ENCODE measurements at places on chromosomes 16 and 17. TPM values are rescaled to one million over a fixed set of nuclear protein-coding genes. Genes with fewer than 3 reads are reported as not detected.

DNA sequence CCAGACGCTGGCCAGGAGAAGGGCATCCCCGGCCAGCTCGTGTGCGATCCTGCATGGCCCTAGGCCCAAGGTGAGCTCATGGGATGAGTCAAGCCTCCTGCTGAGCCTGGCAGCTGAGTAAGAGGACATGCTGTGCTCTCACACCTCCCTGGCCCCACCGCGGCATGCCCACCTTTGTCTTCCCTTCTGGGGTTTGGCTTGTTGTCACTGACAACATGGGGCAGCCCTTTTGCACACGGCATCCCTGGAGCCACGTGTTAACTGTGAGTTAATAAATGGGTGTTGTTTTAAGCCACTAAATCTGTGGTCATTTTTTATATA is 8.9 kb upstream of the TNS4 start:
- DNase-seq, result peak; percentile 98

GRCh38 chr16:48955837-48956236 is 325.8 kb downstream of the CBLN1 start:
- no peak for DNase-seq

USP43 gene
- not detected for total RNA-seq

- no peak for DNase-seq
Observed at GRCh38 chr16:66260522-66261254, 105.8 kb upstream of the CDH5 start.

SRR gene
- total RNA-seq, result 12.8 TPM

DNA sequence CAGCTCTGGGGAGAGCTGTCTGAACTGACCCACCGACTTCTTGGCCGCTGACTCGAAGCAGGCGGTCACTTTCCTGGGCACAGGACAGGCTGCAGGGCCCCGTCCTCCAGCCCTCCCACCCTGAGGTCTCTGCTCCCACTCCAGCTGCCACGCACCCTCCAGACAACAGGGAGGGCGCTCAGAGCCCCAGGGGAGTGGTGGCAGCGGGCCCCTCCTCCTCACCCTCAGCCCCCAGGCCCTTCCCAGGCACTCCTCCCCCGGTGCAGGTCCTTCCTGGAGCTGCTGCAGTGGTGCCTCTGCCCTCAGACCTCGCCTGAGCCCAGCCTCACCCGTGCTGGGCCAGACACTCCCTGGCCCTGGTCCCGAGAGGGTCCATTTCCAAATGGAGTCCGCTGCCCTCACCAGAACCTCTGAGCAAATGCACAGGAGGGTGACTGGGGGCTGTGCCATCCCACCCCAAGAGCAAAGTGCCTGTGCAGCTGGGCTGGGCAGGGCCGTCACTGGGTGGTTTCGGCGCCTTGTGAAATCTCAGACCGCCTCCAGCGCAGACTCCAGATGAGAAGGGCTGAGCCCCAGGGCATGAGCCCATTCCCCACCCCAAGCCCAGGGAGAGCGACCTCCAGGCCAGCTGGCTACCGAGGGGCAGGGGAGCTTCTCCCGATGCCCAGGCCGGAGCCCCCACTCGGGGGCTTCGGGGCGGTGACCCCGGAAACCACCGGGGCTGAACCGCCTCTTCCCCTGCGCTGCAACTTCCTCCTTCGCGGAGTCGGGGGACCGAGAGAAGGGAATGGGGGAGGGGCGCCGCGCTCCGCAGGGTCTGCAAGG is 717 bp downstream of the CYBA start:
- no peak for DNase-seq

NEUROD2 gene
- total RNA-seq, result not detected

DNA sequence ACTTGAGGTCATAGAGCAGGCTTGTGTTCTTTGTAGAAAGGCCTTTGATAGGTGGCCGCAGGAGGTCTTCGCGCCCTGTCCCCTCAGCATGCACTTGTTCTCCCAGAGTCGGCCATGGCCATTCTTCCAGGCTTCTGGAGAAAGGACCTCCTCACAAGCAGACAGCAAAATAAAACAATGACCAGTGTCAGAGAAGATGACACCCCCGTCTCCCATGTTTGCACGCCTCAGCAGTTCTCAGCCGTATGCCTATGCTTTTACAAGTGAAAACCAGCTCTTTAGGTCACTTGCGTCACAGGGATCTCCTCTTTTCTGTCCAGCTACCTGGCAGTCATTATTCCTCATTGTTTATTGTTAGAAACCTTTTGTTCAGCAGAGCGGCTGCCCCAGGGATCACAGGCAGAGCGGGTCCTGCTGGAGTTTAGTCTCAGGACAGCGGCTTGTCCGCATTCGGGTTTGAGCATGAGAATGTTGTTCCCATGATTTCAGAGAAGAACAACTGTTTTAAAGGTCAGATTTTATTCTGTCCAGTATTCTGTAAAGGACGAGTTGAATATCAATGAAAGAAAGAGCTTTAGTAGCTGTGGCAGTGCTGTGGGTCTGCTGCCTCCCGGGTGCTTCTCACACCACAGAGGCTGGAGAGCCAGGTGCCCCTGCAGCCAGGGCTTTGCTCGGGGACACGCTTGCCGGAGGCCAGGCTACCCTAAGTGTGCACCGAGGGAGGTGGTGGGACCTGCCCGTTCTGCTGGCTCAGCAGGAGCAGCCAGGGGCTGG is 123.9 kb downstream of the RPTOR start:
- DNase-seq, result no peak

DNA sequence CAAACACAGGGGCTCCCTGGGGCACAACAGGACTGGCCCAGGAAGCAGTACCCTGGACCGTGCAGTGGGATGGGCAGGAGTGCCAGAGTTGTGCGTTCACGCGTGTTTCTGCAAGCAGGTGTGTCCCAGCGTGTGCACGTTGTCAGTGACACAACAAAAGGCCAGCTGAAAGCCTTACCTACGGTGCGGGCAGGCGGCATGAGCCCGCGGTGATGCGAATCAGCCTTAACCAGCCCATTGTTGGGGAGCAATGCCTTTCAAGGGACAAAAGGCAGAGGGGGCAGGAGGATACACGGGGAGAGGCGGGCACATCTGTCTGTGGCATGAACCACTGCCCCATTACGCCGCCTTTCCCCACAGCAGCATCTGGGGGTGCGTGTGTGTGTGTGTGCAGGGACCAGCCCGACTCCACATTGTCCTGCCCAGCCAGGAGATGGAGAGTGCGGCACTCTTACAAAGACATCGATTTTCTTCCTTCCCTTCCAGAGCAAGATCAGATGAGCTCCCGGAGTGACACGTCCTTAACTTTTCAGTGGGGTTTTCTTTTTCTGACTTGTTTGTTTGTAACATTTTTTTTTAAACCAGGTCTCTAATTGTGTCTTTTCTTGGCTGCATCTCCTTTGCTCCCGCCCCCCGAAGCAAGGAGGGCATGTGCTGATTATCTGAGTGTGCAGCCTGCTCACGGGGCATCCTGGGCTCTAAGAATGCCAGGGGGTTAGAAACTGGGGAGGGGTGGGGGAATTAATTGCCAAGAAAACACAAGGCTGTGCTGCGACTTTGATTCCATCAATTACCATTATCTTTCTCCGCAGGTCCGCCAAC is 158.1 kb downstream of the ZNF423 start:
- no peak for DNase-seq

- no peak for DNase-seq
Observed at GRCh38 chr16:78552106-78552675, 452.7 kb downstream of the WWOX start.

DNAAF8 gene
- total RNA-seq, result 1.1 TPM

TRAF7 gene
- total RNA-seq, result 54.6 TPM

GRCh38 chr17:74125156-74125555 is 78.3 kb upstream of the RPL38 start:
- DNase-seq, result no peak

MSLN gene
- total RNA-seq, result not detected

DNA sequence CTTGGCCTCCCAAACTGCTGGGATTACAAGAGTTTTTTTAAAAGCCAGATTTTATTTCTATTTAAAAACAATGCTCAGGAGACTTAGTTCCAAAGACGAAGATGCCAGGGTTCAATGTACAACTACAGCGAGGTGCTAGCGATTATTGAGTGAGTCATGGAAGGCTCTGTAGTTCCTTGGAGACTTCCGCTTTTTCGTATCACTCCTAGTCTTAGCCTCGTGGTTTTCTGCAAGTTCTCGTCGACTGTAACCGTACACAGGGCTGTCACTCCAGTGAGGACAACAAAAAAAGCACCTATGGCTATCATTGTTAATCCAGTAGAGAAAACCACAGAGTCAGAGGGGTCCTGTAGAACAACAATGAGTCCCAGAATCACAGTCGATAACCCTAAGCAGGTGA is 22.7 kb upstream of the ZC3H7A start:
- no peak for DNase-seq

DNA sequence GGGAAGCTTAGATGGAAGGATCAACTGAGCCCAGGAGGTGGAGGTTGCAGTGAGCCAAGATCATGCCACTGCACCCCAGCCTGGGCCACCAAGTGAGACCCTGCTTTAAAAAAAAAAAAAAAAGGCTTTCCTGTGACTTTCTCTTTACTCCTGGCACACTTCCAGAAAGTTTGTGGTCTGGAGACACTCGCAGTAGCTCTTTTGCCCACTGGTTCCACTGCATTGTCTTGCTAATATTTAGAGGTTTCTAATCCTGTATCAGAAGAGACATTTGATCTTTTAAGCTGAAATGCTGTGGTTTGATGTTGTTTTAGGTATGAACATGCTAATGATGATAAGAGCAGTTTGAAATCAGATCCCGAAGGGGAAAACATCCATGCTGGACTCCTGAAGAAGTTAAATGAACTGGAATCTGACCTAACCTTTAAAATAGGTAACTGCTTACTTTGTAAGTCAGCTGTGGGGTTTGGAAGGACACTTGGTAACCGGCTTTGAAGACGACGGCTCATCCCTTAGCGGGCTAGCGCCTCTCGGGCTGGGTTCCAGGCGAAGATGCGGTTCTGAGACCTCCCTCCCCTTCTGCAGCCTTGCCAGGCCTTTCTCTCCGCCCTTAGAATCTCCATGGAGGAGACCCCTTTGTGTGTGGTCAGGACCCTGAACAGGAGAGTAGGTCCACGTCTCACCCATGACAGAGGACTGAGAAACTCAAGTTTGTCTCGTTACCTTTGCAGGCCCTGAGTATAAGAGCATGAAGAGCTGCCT is 23.1 kb downstream of the NTAN1 start:
- no peak for DNase-seq

DUXB gene
- total RNA-seq, result not detected

GRCh38 chr16:65124212-65124548 is 2.3 kb upstream of the CDH11 start:
- DNase-seq, result no peak

HBQ1 gene
- total RNA-seq, result not detected

CNGB1 gene
- total RNA-seq, result not detected

DNA sequence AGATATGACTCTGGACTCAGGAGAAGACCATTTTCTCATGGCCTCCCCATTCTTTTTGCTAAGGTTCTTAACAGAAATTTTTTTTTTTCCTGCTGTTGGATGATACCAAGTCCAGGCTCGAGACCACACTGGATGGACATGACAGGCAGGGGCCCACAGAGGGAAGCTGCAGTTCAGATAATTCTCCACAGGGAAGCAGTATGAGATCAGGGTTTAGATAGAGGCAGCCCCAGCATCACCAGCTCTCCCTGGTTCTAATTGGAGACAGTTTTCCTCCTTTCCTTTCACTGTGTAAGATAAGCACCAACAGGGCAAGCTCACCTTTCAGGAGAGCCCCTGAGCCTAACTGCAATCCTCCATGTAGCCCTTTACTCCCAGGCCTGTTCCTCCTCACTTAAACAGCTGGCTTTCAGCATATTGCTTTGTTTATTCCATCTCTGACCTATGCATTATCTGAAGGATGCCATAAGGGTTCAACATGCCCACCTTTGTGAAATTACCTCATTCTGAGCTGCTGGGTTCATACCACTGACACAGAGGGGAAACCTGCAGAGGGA is 108.1 kb downstream of the SNX11 start:
- no peak for DNase-seq

TBC1D28 gene
- not detected for total RNA-seq

- no peak for DNase-seq
Observed at GRCh38 chr16:58809213-58809612, 75.1 kb upstream of the GOT2 start.

RFWD3 gene
- 2.5 TPM for total RNA-seq

- no peak for DNase-seq
Observed at GRCh38 chr17:40344421-40345160, 19.9 kb downstream of the GJD3 start.

GRCh38 chr17:76740329-76741118 is 2.6 kb downstream of the MFSD11 start:
- DNase-seq, result peak; percentile 68

CMTM1 gene
- total RNA-seq, result not detected

GRCh38 chr16:50580180-50580798 is 32.1 kb downstream of the NKD1 start:
- DNase-seq, result no peak

DNA sequence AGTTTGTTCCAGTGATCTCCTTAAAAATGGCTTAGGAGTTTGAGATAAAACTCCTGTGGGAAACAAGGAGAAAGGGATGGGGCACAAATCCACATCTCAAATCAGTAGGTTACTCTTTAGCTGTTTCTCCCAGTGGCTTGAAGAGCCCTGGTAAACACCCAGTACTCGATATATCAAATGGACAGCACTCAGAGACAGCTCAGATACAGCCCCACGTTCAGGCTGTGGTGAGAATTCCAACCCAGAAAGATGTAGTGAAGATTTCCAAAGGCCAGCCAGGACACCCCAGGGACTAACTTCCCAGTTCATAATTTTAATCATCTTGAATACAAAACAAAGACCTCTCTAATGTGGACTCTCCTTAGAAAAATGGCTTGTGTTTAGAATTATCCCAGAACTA is 6.4 kb upstream of the VEZF1 start:
- no peak for DNase-seq

DNA sequence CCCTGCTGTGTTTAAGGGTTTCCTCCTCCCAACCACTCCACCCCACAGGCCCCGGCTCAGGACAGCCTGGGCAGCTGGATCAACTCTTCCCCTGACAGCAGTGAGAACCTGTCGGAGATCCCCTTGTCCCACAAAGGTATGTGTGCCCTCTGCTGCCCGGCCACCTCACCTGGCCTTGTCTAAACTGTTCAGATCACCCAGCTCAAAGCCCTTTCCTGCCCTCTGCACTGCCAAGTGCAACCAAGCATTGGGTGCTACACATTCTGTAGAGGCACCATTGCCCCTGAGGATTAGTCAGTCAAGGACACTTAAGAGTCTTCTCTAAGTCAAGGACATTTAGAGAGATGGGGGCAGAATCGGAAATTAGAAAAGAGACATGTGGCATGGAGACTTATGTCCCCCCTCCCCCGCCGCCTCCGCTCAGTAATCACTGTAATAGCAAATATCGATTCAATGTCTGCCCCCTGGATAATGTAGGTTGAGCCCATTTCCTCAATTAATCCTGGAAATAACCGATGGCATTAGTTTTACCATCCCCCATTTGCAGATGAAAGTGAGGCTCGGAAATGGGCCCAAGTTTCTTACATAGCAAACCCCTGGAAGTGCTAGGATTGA is 8.1 kb downstream of the BTBD17 start:
- no peak for DNase-seq

- peak; percentile 23 for DNase-seq
Observed at GRCh38 chr16:1180549-1181403, 27.9 kb downstream of the CACNA1H start.
